ENCODE measurements at places on chromosomes 3 and 15.

DNA sequence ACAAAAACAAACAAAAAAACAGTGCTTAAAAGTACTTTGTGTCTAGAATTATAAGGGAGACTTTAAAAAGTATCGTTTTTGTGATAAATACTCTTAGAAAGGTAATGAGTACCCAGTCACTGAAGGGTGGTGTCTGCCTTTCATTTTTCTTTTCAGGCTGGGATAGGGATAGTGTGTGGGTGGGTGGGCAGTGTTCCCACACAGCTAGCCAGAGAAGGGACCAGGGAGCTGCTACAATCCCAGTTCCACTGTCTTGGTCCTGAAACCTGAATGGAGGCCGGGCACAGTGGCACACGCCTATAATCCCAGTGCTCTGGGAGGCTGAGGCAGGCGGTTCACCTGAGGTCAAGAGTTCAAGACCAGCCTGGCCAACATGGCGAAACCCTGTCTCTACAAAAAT lies 2.1 kb downstream of the GK5 start:
- DNase-seq = no peak

DNA sequence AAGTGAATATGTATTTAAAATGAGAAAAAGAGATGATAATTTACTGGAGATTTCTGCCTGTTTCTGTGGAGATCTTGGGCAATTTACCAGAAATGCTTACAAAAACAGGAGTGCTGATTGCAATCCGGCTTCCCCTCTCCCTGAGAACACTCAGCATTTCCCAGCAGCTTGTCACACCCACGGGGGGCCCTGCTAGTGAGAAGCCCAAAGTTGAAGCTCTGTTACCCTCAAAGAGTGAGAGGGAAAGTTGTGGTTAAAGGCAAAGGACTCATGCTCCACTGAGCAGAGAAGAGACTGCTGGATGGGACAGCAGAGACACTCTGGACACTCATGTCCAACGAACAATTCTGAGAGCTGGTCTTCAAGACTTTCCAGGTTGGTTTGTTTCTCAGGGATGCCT lies 2.9 kb downstream of the MCTP2 start:
- no peak for DNase-seq

DNA sequence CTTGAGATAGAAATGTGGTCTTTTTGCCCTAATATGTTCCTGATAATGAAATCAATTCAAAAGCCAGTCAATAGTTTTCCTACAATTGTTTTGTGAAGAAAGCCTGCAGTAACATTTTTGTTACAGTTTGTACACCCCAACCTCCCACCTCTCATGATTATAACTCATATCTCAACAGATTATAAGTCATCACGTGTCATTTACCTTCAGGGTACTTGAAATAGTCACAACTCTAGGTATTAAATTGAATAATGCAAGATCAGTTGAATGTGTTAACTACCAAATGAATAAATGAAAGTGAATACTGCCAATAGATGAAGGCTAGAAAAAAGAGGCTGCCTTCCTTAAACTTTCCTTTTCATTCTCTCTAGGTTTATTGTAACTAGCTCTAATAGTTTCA lies 32.9 kb upstream of the CTDSPL2 start:
- no peak for DNase-seq

DNA sequence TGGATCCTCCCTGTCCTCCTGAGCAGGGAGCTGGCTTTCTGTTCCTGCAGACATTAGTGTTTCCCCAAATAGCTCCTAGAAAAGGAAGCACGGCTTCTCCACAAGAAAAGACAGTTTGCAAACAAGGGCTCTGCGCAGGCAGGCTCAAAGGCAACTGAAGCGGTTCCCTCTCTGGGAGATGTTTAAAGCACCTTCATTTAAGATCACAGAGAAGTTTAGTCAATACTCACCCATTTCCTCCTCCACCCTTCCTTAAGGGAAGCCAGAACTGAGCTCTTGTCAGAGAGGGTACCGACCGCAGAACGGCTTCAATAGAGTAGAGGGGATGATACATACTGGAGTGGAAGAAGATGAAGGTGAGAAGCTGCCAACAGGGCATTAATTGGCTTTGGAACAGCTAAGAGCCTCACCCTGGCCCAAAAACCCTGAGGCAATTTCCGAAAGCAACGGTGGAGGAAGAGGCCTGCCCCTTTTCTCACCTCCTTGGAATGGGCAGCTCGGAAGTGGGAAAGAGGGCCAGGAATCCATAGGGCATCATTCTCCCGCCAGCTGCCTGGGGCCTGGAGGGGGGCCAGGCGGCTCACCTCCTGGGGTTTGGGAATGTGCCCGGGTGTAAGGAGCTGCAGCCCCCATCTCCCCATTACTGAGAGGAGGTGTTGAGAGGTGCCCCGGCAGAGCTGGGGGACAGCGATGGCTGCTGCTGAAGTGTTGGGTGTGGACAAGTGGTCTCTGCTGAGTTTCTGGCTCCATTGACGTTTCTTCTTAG lies 4.8 kb upstream of the EPHB3 start:
- no peak for DNase-seq

- DNase-seq = no peak
These were observed 544.1 kb upstream of the MDFIC2 start for GRCh38 chr3:70856414-70857162.

DNA sequence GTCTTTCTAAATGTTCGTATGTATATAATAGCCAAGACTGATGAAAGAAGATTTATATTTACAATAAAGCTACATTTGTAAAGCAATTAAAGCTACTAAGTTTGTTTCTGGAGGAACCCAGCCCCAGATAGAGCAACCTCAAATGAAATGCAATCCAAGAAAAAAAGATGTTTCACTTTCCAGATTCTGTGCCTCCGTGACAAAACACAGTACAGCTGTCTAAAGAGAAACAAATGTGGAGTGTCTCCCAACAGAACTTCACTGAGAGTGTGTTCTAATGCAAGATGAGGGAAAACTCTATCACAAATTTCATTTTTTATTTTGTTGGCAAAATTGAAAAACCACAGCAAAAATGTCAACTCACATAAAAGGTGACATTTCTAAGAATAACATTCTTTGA lies 317.0 kb downstream of the OCA2 start:
- no peak for DNase-seq

- DNase-seq = no peak
These were observed 4.6 kb upstream of the PRKCD start for GRCh38 chr3:53156368-53156834.

GRCh38 chr15:100951965-100952364 lies 32.8 kb downstream of the LRRK1 start:
- DNase-seq = no peak
